ENCODE measurements at places on chromosomes 11 and 22. TPM values are rescaled to one million over a fixed set of nuclear protein-coding genes. Genes with fewer than 3 reads are reported as not detected.

- no peak for DNase-seq
Measured at GRCh38 chr11:47177846-47178245, 1.2 kb upstream of the ARFGAP2 start.

The SF1 gene
- total RNA-seq = 151 TPM

The C11orf98 gene
- total RNA-seq = 116 TPM

- no peak for DNase-seq
Measured at GRCh38 chr22:42909363-42910058, 52.4 kb upstream of the ARFGAP3 start.

GRCh38 chr22:27401321-27401720 is 400.2 kb downstream of the MN1 start:
- DNase-seq = no peak

DNA sequence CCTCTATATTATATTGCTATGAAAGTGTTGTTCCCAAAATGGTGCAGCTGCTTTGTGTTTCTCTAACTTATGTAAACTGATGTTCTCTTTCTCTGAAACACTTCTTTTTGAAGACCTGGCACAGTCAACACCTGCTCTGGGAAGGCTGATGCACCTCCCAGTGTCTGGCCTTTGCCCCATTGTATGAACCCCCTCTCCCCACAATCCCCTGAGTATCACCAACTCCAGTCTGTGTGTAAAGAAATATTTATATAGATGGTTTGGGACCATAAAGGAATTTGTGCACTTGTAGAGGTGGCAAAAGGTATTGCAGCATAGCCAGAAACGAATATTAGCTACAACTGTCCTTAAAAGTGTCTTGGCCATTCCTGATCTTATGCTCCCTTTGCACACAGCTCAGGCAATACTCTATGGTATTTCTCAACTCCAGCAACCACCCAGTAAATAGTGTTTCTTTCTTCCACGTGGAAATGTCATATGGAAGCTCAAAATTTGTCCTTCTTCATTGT is 365.2 kb upstream of the DDI1 start:
- no peak for DNase-seq

- DNase-seq = no peak
Measured at GRCh38 chr11:129698212-129698611, 117.4 kb upstream of the TMEM45B start.

The MCAM gene
- 180 TPM for total RNA-seq
